Cerebellar nuclear complex (tissue), 1 donor: ENCODE measurements at places on chromosomes 4 and X.
A peak's percentile ranks its signal among the peaks of the same experiment; 100 is the strongest.

GRCh38 chr4:125317525-125317877 is 2.7 kb downstream of the FAT4 start:
- DNase-seq: no peak

DNA sequence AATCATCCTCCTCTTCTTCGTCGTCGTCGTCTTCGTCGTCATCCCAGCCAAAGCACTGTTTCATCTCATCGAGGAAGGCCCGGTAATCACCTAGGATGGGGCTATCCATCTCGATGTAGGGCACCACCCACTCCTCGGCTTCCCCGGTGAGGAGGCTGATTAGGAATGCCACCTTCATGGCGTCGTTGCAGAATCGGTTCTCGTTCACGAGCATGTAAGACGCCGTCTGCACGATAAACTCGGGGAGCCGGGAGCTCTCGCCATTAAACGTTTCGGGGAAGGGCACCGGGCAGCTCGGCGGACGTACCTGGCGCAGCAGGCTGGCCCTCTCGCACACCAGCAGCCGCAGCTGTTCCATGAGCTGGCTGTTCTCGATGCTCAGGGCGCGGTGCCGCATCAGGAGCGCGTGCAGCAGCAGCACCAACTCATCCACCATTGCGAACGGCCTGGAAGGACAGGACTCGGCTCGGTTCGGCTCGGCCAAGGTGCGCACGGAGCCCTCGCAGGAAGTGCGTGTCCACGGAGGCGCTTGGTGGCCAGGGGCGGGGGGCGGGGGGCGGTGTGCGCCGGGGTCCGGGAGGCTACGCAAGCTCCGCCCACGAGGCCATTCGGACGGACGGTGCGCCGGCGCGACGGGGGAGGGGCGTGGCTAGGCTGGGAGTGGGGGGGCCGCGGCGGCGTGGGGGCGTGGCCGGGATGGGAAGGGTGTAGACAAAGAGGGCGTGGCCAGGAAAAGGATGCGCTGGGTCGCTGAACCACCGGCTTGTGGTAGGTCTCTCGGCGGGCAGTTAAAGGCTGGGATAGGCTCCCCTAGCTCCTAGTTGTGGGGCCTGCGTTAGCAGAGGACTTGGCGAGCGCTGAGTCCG is at the start of gene LDOC1:
Gene LDOC1 (minus strand): TSS at position 544 of the 866 bp plus-strand sequence. CDS start 108 bp downstream, at position 436.
- DNase-seq: peak; percentile 6

DNA sequence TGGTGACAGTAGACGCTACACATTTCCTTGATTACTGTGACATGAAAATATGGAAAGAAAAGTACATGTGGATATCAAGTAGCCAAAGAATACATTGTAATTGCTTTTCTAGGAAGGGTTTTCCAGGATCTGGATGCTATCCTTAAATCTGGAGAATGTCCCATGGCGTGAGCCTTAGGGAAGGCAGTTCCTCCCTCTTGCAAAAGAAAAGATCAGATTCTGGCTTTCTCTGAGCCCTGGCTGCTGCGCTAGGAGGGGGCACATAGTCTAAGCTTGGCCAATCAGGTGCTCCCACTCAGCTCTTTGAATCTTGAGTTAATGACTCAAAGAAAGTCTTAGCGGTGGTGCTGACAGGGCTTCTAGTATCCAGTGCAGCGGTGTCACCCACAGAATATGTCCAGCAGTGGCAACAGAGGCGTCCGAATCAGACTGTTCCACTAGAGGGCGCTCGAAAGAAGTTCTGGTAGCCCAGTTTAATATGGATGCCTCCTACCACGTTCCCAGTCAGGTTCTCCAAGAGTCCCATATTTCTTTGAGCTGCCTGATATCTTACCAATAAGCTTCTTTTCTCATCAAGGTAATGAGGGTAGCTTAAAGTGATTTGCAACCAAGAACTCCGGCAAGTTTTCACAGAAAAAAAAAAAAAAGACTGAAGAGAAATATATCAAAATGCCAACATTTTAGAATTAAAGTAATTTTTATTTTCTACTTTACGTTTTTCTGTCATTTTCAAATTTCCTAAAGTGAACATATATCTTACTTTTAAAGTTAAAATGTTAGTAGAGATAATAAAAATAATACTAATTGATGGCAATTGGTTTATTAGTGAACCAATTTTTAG is 213.4 kb upstream of the S100G start:
- no peak for DNase-seq

DNA sequence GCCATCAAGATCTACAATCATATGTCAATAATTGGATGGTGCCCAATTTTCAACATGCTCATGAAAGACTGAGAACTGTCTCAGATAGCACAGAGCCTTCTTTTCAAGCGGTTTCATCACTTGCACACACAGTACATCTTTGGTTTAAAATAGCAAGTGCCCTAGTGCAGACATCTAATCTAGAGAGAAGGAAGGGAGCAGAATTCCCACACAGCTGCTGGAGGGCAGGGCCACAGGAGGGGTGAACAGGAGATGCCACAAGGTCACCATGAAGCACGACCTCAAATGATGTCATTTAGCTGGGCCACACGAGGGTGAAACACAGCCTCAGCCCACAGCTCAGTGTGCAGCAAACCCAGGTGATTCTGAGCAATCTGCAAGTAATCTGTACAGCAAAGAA is 24.3 kb downstream of the LEF1 start:
- DNase-seq: no peak

- DNase-seq: no peak
These were observed 174.6 kb downstream of the PRR32 start for GRCh38 chrX:126994032-126994600.

DNA sequence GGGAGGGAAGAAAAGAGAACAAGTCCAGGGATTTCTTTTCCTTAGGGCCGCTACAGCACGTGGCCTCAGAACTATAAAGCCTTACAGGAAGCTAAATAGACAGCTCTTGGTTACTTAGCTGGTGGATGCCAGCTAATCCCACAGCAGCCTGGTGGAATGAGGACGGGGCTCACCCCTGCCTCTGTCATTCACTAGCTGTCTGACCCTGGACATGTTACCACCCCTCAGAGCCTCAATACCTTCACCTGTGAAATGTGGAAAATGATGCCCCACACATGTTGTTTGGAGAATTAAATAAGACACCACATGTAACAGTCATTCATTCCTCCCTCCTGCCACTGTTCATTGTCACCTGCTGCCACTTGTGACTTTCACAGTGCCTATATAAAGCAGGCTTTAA is 15.7 kb downstream of the CCKAR start:
- no peak for DNase-seq

DNA sequence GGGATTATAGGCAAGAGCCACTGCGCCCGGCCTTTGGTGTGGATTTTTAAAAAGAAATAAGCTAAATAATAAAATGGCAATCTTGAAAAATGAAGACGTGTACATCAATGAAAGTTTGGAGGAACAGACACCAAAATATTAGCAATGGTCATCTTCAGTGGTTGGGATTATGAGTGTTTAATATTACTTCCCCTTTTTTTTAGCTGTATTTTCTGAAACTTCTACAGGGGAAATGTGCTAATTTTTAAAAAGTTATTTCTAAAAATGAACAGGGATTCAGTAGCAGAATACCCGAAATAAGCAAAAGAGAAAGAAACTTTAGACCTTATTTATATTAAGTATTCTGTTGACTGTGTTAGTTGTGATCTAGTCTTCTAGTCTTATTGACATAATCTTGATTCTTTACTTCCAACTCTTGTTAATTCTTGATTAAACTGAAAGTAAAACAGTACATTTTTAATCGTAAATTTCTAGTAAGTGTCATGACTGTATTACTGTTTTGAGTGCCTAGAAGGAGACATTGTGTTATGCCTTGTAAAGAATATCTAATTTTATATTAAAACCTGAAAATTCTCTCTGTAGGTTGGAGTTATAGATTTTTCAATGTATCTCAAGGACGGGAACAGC is 51.3 kb downstream of the RUFY3 start:
- no peak for DNase-seq

DNA sequence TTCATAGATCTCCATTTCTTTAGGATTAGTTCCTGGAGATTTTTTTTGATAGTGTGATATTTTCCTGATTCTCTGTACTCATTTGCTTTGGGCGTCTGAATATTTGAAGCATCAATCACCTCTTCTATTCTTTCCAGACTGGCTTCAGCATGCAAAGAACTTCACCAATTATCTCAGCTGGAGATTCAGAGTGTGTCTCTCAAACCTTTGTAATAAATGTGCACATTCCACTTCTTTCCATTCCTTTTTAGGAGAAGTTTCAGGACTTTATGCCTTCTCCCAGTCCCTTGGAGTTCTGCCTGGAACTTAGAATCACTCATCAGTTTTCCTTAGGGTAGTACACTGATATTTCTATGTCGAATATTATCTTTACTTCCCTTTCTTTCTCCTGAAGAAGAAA is 334.8 kb downstream of the TEX13C start:
- no peak for DNase-seq

DNA sequence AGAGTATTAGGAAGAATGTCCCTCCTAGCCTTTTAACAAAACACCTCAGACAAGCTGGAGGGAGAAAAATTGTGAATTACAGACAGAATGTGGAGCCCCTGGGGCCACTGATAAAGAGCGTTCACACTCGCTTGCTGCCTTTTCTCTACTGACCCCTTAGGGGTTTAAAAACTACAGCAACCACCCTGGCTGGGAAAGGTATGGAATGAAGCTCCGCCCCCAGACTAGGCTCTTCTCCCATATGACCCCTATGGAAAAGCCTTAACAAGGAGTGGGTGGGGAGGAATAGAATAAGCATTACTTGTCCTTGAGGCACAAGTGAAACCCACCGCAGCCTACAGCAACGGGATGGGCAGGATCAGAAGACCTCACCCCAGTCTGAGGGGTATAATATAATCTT is 26.3 kb downstream of the ANKRD50 start:
- no peak for DNase-seq

DNA sequence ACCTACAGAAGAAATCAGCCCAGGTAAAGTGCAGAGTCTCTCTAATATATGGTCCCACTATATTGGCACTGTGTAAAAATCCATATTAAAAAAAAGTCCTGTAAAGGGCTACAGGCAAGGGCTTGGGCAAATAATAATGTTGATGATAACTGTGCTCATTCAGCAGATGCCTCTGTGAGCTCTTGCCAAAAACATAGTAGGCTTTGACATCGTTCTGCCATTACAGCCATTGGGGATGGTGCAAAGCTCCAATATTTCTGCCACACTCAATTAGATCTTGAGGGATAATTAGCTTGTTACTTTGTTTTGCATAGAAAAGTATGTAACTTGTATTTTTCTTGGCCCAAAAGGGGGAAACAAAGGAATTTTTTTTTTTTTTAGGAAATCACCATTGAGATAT is 645.5 kb upstream of the FAM241A start:
- DNase-seq: no peak

GRCh38 chr4:160450876-160451275 is 1348.0 kb downstream of the RAPGEF2 start:
- DNase-seq: peak; percentile 66

DNA sequence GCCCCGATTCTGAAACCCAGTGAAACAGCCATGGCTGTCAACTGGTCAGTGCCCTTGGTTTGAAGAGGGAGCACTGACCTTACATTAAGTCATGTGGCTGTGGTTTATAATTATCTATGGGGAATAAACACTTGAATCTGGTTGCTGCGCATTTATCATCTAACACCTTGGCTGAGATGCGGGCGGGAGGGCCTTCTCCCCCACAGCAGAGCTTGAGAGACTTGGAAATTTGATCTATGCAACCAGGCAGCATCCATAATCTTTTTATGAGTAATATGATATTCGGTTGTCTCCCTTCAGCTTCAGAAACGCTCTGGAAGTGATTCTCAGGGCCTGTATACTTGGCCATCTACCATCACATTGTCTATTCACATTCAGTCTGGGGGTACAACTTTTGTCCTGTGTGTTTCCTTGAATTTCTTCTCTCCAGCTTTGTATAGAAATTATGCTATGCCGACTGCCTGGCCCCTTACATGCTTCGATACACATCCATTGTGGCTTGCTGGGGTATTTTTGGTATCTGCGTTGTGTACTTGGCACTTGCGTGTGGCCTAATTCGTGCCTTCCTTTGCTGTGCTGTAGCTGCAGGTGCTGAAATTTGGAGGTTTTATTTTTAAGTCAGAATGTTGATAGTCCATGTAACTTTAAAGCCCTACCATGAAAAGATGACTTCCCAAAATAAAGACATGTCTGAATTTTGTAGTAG is 321.6 kb downstream of the ARHGAP10 start:
- no peak for DNase-seq

- no peak for DNase-seq
These were observed 8.7 kb upstream of the ALAS2 start for GRCh38 chrX:55039471-55039870.

DNA sequence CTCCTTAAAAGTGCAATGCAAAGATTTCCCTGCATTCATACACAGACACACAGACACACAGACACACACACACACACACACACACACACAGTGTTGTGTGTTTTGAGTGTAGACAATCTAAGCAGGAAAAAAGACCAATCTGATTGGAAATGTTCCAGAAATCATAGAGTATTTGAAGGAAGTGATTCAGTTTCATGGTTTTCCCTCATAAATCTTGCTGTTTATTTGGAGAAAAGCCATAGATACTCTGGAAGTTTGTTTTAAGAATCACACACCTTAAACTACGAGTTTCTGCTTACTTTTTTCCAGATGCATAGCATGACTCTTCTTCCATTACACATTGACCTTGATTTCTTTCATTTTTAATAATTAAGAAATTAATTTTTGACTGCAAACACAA is 298.5 kb upstream of the BMP3 start:
- no peak for DNase-seq

- no peak for DNase-seq
These were observed 287.3 kb downstream of the USP46 start for GRCh38 chr4:52371841-52372240.

DNA sequence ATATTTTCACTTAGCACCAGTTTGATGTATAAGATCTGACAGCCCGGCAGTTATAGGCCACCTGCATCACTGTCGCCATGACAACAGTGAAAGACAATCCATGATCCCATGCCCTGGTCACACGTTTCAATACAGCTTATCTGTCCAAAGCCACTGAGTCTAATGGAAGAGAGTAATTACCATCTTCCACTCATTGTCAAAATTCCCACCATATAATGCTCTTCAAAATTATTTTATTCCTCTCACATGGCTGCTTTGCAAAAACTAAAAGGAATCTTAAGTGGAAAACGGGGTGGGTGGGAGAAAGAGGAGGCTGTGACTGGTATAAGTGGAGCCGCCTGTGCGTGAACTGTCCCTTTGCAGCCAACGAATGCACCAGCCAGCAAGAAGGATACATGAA is 44.2 kb downstream of the MAML3 start:
- DNase-seq: no peak

GRCh38 chrX:112066813-112067212 is 15.8 kb downstream of the TRPC5 start:
- DNase-seq: no peak

DNA sequence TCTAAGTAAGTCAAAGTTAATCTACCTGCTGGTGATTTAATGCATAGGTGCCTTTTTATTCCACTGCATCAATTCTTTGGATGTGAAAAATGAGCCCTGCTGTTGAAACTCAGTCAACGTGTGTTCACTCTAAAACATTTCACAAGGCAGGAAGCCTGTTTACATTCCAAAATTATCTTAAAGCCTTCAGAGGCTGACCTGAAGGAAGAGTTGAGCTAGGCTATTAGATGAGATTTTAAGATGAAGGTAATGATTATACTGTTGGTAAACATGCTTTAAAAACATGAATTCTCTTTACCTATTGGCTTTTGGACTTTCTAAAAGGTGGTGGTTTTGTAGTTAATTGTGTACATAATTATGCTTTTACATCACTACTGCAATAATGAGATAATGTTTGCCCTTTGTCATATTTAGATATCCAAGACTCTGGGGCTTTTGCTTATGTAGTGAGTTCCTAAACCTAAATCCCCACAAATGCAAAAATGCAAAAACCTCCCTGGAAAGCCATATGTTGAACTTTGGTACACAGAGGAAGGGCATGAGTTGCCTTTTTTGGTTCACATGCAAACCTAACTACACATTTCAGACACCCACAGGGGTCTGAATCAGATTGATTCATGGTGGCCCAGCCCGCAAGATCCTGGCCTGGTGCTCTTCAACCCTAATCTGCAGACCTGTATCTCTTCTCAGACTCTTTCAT is 92.3 kb downstream of the KLHL8 start:
- no peak for DNase-seq
